ENCODE measurements at places on chromosomes 1 and 21.

DNA sequence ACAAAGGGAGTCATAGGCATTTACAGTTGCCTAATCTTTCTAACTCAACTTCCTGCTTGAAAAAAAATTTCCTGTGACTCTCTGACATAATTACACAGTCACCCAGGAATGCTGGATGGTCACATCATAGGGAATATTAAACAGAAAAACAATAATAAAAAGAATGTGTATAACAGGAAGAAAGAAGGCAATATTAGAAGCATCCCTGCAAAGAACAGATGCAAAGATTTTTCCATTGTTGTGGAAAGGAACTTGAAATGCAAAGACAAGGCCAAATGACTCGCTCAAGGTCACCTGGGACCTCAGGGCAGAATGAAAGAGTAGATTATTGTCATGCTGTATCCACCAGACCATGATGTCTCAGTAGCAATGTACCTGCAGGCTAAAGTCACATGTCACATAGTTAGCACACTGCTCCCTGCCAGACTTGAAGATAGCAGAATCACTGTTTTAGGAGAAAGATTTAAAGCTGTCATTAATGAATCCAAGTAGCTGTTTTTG, 184.3 kb downstream of the CYYR1 start:
- DNase-seq: peak; percentile 77

GRCh38 chr1:174743654-174744561, 255.8 kb upstream of the CACYBP start:
- DNase-seq: peak; percentile 69

DNA sequence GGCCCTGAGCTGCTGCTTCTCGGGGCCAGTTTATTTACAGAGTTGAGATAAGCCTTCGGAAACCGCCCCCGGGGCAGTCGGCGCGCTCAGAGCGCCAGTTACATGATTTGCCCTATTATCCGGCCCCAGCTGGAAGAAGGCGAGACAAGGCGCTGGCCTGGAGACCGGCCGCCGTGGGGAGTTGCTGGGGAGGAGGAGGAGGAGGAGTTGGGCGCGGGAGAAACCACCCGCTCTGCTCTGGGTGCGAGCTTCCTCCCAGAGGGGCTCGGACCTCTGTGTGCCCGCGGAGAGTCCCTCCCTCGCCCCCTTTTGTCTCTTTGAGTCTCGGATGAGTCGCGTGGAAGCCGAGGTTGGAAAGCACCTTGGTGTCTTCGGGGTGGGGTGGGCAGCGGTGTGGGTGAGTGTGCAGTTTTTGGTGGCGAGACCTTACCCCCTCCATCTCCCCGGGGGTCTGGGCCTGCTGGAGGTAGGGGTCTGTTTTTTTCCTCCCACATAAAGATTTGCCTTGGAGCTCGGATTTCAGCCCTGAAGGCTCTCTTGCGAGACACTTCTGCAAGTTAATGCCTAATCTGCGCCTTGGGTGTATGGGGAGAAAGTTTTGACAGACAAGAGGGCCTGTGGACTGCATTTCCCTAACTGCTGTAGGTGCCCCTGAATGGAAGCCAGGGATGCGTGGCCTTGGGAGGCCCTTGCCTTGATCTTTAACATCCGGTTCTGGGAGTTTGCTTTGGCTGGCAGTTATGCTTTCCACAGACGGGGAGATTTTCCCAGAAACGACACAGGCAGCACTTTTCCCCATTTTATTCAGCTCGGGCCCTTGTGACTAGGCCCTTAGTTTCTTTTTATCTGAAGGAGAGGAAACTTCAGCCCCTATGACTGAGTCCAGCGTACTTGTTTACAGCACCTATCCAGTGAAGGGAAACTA, 80.0 kb downstream of the NDUFS5 start:
- DNase-seq: peak; percentile 67

DNA sequence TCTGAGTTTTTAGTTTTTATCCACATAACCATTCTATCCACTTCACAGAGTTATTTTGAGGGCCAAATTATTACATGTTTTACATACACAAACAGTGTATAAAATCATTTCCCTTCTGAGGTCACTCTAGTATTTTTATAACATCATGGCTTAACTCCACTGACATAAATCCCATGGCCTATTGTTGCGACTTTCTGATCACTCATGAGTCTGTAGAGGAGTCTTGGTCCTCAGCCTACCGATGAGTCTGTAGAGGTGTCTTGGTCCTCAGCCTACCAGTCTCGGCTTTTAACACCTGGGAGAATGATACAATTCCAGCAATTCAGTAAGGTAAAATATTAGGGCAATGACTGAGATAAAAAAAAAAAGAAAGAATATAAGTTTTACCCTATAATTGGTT, 483.7 kb downstream of the USP25 start:
- DNase-seq: no peak

GRCh38 chr1:36829066-36829465, 205.2 kb downstream of the GRIK3 start:
- no peak for DNase-seq

DNA sequence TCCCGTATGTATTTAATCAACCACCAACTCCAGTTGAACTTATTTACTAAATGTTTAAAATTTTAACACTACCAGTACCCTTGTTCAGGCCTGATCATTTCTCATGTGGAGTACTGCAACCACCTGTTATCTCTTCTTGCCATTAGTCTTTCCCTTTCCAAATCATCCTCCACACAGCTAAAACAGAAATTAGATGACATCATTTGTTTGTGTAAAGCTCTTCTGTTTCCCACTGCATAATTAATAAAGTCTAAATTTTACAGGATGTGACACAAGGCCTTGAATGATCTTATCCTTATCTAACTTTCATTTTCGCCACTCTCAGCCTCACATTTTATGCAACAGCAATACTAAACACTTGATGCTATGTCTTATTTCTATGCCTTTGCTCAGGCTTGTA, 24.4 kb downstream of the GDAP2 start:
- DNase-seq: no peak

DNA sequence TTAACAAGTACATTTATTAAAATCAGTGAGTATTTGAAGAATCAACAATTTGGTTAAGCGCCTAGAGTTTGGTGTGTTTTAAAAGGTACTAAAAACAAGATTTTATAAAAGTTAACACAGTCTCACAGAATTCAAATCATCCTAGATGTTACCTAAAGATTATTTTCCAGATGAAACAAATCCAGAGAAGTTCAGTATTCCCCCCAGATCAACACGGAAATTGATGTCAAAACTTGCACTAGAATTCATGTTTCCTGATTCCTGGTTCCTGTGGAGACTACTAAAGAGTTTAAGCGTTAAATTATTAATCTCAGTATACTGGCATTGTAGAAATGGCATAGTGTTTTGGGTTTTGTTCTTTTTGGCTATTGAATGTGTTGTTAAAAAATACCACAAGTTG, 1.4 kb downstream of the PTBP2 start:
- DNase-seq: no peak

DNA sequence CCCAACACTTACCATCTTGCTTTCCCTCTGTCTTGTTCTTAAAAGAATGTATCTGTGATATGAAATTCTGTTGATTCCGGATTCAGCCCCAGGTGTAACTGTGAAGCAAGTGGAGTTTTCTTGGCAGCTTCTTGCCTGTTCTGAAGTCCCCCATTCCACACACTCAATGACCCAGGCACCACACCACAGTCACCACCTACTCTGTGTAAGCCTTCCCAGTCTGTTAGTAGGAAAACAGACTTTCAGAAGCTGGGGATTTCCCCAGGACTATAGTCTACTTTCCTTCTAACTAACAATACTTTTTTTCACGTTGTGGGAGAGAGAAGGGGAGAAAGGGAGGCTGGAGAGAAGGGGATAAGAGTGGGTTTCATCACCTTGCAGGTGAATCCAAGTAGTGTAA, 299.1 kb upstream of the PROX1 start:
- no peak for DNase-seq

- DNase-seq: no peak
Observed at GRCh38 chr21:31498985-31499384, 154.9 kb upstream of the TIAM1 start.

DNA sequence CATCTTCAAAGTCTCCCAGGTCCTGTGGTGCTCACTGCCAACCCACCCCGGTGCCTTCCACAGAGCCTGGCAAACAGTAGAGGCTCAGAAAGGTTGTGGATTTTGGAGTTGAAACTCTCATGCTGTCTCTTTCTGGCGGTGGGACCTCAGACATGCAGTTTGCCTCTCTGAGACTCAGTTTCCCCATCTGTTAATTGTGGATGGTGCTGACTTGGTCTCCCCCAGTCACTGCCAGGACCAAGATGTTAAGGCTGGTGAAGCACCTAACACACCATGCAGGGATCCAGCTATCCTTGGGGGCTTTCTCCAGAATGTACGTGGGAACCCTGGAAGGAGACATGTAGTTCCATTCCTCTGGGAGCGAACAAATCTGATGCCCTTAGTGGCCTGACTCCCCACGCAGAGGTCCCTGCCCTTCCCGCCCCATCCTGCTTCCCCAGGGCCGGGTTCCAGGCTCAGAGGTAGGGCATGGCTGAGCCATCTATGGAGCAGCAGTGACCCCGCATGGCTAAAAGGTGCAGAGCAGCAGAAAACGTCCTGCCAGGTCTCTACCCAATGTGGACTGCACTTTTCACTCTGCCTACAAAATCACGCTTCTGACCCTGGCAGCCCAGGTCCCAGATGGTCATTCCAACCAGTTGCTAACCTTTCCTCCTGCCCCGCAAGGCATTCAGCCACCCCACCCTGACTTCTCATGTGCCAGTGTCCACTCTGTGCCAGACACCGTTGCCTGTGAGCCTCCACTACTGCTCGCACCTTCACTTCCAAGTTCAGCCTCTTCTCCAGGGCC, 9.2 kb upstream of the TTC22 start:
- DNase-seq: peak; percentile 59

GRCh38 chr1:178870944-178871343, at the start of gene ANGPTL1:
Gene ANGPTL1, minus strand, starts transcription at chr1:178871077. Its CDS starts 5,301 bp downstream, at chr1:178865776.
- DNase-seq: peak; percentile 34

GRCh38 chr1:163914785-163915413, 593.1 kb downstream of the NUF2 start:
- no peak for DNase-seq

DNA sequence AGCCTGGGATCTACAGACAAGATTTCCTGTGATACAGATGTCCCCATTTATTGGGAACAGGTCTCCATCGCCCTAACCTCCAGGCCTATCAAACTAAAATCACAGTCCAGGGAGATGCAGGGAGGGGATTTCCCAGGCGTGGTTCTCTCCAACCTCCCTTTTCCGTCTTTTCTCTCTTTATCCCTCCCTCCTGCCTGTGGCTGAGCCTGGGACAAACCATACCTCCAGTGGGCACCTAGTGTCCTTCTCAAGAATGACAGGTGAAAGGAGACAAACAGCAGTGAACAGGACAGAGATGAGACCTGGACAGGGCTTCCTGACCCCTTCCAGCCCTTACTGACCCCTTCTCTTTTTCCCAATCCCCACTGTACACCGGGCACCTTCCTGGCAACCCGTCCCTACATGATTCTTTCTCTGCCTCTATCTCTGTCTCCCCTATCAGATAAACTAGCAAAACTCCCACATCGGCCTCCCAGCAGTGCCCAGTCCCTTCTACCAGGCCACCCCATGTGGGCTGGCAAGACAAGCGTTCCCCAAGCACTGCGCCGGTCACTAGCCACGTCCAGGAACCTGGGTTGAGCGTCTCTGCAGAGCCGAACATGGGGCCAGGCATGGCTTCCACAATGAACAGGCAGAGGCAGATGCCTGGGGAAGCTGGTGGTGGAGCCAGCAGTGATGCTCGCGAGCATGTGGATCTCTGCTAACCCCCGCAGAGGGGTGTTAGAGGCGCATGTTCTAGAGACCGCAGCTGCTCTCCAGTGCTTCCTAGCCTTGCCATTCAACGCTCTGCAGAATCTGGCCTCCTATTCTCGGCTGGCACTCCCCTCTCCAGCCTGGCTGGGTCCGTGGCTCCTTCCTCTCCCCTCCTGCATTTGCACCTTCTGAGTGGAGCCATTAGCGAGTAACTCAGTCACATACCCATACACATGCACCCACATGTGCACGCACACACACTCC, 54.7 kb downstream of the ELK4 start:
- no peak for DNase-seq

DNA sequence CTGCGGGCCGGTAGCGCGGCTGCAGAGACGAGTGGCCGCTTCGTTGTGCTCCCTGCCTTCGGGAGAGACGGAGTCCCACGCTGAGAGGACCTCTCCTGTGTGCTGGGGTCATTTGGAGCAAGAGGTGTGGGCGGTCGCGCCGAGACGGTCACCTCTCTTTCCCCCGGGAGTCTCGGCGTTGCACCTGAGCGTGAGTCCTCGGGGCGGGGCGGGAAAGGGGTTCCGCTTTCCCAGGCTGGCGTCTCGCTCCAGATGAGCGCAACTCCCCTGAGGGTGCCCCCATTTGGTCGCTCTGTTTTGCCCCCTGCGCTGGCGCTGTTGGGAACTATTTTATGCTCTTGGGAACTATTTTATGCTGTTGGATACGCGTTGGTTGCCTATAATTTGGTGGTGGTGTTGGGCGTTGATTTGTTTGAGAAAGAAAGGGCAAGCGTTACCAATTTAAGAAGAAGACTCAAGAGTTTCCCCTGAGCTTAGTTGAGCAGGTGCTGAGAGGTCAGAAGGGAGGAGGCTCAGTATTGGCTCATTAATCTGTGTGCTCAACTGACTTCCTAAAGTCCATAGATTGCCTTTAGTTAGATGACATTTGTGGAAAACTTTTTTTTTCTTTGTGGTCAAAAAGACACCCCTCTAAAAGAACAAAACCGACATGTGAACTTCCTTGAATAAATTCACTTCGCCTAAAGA, 683 bp downstream of the LRRC8B start:
- DNase-seq: no peak

- DNase-seq: no peak
Observed at GRCh38 chr1:69551476-69552324, 16.0 kb upstream of the LRRC7 start.

GRCh38 chr1:234710381-234710780, 100.4 kb upstream of the IRF2BP2 start:
- no peak for DNase-seq
